ENCODE measurements at places on chromosomes 13 and 19. TPM values are rescaled to one million over a fixed set of nuclear protein-coding genes. Genes with fewer than 3 reads are reported as not detected.

Gene VSTM1
- not detected for total RNA-seq

Gene ANKRD24
- total RNA-seq = 0.49 TPM

Gene POMP
- 44.5 TPM for total RNA-seq

Gene NXNL1
- not detected for total RNA-seq

Gene ERCC1
- total RNA-seq = 94.6 TPM

All from hair follicle dermal papilla cell (primary cell).